ENCODE measurements at places on chromosomes 3 and 15. TPM values are rescaled to one million over a fixed set of nuclear protein-coding genes. Genes with fewer than 3 reads are reported as not detected.

The EFL1 gene
- 23.1 TPM for total RNA-seq

The SLC25A36 gene
- 53.8 TPM for total RNA-seq

The HDGFL3 gene
- 29.8 TPM for total RNA-seq

The PTH1R gene
- not detected for total RNA-seq

The ITIH3 gene
- total RNA-seq, result 0.15 TPM

The ARGFX gene
- total RNA-seq, result not detected

The MAGEL2 gene
- not detected for total RNA-seq

The TSC22D2 gene
- 17.1 TPM for total RNA-seq

The SPESP1 gene
- not detected for total RNA-seq

The GOLGA6L10 gene
- 1.1 TPM for total RNA-seq

- DNase-seq, result peak; percentile 69
These were observed 212.3 kb upstream of the CFAP20DC start for GRCh38 chr3:59262076-59262498.

DNA sequence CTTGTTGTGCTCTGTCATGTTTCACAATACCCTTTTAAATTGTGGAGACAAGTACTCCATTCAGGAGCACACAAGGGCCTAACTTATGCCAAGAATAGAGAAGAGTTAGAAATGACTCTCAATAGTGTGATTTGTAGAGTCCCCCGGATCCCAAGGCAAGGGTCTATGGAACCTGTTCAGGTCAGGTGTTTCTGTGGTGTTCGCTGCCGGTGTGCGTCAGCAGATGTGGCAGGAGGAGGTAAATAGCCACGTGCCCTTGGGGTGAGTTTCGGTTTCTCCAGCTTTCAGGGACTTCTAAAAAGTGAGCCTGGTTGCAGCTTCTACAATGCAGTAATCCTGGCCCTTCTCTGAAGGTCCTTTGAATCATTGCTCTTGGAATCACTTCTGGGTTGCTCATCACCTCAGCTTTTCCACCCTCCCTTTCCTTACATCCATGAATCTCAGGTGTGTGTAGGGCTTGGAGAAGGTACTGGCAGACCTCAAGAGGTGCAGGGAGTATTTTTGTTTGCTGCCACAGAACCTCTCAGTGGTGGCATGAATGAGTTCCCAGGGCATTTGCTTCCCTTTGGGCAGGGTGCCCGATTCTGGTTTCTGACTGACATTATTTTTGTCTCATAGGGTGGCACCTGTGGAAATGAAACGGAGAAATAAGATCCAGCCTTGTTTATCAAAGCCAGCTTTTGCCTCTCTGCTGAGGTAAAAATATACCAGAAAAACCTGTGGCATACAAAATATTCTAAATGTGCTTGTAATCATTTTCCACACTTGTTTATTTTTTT is 7.3 kb downstream of the ST3GAL6 start:
- peak; percentile 53 for DNase-seq

GRCh38 chr3:66656609-66657008 is 155.8 kb upstream of the LRIG1 start:
- no peak for DNase-seq

DNA sequence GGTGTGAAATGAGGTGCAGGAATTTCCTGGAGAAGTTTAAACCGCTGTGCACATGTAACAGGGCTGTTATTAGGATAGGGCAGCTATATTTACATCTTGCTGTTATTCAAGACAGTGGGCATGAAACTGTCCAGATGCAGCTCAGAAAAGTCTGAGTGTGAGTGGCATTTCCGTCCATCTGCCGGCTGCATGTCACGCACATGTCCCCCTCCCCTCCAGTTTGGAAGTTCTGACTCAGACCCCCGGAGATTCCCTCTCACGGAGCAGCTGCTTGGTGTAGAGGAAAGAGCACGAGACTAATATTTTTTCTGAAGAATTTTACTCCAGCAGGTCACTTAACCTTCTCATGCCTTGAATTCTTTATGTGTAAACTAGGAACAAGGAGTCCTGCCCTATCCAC is 69.8 kb downstream of the FEM1B start:
- no peak for DNase-seq

DNA sequence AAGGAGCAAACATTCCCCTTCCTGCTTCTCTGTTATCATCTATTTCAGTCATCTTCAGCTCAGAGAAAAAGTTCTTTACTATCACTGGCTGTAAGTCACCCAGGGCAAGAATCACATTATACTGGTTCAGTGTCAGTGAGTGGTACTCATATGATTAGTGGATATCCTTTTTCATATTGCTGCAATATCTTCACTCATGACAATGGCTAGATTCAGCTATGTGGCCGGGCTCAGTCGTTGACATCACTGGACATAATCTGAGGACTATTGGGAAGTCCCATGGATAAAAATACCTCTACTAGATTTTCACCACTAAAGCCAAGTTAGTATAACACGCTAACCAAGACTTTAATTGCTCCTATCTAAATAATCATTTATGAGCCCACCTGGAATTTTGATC is 91.3 kb upstream of the UBE2E2 start:
- no peak for DNase-seq

DNA sequence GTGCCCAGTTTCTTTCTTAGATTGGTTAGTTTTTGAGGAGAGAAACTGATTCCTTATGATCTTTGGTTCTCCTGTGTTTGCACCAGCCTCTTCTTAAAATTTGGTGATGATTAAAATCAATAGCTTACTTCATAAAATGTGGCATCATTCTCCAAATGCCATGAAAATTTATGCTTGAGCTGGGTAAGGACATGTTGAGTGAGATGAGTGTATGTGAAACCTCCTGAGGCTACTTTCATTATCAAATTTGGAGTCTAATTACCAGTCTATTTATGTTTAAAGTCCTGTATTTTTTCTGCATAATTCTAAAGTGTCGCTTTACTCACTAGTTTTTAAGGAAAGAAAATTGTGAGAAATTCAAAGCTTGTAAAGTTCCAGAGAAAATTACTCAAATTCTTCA is 102.1 kb downstream of the DIPK2A start:
- no peak for DNase-seq

GRCh38 chr15:35936284-35936683 is 390.3 kb upstream of the DPH6 start:
- DNase-seq, result no peak

- DNase-seq, result no peak
These were observed 1.4 kb downstream of the TOMM70 start for GRCh38 chr3:100399341-100400071.

GRCh38 chr3:126157083-126157768 is 23.2 kb downstream of the ALDH1L1 start:
- DNase-seq, result no peak

DNA sequence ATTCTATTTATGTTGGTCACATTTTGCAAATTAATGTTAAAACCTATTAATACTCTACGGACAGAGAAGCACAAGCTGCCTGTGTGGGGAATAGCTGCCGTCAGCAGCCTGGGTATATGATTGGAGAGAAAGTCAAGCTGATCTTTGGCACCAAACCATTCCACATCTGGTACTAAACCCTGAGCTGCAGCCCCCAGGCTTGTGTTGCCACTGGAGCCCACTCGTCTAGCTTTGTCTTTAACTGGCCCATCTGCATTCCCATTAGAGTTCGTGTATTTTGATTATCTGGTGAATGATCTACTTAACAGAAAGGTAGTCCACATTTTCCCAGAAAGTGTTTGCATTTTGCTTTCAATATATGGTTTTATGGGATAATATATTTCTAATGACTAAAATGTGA is 5.4 kb downstream of the NDUFB4 start:
- DNase-seq, result no peak

- no peak for DNase-seq
These were observed 23.6 kb downstream of the NR2F2 start for GRCh38 chr15:96353930-96354730.

DNA sequence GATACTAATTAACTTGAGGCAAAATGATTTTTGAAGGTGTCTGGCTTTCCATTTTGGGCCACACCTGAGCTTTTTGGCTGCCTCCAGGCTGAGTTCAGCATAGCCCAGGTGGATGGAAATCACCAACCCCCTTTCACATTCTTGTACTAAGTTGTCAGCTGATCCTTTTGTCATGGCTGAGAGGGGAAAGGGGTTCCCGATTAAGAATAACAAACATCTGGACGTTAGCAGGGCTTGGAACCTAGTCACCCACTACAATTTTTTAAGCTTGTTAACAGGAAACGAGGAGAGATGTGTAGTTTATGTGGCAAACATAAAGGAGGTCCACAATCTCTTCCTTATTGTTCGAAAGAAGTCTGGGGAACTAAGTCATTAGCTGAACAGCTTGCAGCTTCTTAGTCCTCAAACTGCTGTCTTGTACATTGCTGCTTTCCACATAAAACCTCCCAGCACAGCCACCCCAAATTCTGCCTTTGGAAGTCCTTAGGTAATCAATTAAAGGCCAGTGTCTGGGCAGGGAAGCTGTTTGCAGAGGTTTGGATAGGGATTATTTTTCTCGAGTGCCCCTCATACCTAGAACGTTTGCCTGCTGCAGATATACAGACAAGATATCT is 5.0 kb downstream of the NR2F2 start:
- no peak for DNase-seq

- DNase-seq, result no peak
These were observed 9.8 kb downstream of the ABTB1 start for GRCh38 chr3:127682561-127682960.

- no peak for DNase-seq
These were observed 49.7 kb downstream of the MAGEF1 start for GRCh38 chr3:184662187-184662586.

DNA sequence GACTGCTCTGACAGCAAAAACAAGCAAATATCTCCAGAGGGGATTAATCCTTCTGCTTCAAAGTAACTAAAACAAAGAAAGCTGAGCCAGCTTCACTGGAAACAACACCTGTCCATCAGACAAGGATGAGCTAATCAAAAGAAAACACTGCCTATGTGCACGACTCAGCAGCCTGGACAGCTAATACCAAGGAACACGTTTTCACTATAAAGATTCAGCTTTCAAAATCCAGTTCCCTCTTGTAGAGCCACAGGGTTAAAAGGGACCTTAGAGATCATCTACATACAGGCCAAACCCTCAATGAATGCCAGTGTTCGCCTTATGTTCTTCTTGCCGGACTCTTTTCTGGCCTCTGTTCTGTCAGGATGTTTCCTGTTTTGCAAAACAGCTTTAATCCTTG is 6.9 kb downstream of the TUSC7 start:
- DNase-seq, result no peak

DNA sequence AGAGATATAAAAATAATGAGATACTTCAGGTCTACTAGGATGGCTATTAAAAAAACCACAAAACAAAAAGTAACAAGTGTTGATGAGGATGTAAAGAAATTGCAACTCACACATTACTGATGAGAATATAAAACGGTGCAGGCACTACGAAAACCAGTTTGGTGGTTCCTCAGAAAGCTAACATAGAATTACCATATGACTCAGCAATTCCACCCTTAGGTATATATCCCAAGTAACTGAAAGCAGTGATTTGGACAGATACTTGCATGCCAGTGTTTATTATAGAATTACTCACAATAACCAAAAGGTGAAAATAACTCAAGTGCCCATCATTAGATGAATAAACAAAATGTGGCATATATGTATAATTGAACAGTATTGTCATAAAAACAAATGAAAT is 87.5 kb upstream of the MELTF start:
- DNase-seq, result peak; percentile 5

GRCh38 chr15:95401587-95401986 is 928.9 kb upstream of the NR2F2 start:
- no peak for DNase-seq

GRCh38 chr15:89628806-89629715 is 26.2 kb downstream of the KIF7 start:
- DNase-seq, result no peak

- no peak for DNase-seq
These were observed 104.7 kb upstream of the SLC7A14 start for GRCh38 chr3:170690661-170690981.

DNA sequence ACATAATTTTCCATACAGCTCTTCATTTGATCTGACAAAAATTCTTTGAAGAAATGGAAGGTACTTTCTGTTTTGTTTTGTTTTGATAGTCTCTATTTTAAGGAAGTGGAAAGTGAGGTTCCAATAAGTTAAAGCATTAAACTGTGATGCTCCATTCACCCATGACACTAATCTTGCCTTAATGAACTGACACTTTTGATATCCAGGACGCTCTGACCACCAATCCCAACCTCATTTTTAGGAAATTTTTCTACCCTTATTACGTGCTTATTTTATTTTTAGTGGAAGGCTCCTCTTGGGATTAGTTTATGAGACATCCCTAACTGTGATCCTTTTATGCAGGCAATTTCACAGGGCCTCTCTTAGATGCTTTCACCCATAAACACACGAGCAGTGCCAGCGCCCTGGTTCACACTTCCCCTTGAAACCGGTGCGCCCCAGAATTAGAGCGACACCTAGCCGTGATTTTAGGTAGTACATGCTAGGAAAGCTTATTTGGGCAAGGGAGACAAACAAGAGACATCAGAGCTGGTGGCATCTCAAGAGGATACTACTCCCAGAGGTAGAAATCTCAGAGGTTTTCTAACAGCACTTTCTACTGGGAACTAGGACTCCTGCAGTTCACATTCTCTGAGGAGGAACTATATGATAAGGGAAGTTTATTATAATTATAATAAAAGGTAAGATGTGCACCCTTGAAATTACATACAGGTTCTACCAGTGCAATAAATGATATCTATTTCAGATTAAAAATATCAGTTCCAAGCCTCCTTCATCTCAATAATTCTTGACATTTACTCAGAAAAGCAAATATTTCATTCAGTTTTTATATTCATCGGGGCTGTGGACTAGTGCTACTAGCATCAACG is 173.9 kb downstream of the SLC9A9 start:
- DNase-seq, result peak; percentile 76

GRCh38 chr3:127803619-127804018 is 18.7 kb downstream of the MGLL start:
- no peak for DNase-seq

- no peak for DNase-seq
These were observed 78.2 kb downstream of the ATG7 start for GRCh38 chr3:11350374-11350773.

DNA sequence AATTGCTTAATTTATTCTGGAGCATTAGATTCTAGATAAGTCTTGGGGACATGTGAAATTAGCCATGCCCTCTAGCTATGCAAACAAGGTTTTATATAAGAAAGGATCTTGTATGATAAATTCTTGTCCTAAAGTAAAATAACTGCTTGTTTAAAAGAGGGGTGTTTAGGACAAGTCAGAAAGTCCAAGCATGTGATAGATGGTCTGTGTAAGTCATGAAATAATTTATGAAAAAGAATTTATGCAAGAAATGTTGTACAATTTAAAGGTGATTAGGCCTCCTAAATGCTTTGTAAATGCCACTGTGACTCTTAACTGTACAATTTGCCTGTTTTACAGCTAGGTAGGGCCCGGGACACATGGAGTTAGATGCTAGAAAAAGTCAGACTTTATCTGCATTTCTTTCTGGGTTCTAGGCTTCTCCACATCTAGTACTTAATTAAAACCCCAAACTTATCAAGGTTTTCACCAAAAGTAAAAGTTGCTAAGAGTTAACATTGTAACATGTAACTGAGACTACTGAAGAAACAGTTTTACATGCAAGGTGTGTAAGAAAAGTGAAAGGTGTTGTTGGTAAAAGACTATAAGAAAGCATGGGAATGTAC is 13.2 kb downstream of the LINS1 start:
- no peak for DNase-seq

Data from GM12878 (cell line).